CD4-positive, alpha-beta T cell treated with Interleukin-10 for 1 hour (primary cell): ENCODE measurements at places on chromosomes 11 and 22.
A peak's percentile ranks its signal among the peaks of the same experiment; 100 is the strongest.

GRCh38 chr11:32100495-32100894, 9.6 kb downstream of the RCN1 start:
- DNase-seq: no peak

GRCh38 chr11:59754494-59754858, 700 bp upstream of the STX3 start:
- DNase-seq: peak; percentile 19

GRCh38 chr11:36077886-36078685, 134.2 kb downstream of the LDLRAD3 start:
- DNase-seq: no peak

DNA sequence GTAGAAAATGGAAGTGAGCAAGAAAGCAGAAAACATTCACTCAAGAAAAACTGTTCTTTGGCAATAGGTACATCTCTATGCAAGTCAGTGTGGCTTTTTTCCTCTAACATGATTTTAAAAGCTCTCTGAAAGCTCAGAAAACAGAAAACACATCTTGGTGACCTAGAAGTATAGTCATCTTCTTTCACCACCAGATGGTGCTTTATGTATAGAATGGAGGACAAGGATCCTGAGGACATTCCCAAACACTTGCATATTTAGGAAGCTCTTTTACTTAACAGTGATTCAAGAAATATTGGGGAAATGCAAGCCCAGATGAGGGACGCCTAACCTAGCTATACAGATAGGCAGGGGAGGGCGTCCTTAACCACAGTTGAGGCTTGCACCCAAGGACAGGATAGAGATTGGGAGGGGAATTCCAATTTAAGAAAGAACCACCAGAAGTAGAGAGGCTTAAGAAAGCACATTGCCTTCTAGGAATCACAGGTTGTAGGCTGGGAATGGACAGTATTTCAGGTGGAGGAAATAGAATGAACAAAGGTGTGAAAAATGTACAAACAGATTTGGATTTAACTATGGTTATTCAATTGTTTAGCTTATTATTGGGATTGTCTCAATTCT, 13.8 kb upstream of the CCDC81 start:
- no peak for DNase-seq

GRCh38 chr11:83480811-83481210, 194.6 kb upstream of the CCDC90B start:
- DNase-seq: no peak

- no peak for DNase-seq
Observed at GRCh38 chr11:100830274-100830673, 143.2 kb downstream of the ARHGAP42 start.

DNA sequence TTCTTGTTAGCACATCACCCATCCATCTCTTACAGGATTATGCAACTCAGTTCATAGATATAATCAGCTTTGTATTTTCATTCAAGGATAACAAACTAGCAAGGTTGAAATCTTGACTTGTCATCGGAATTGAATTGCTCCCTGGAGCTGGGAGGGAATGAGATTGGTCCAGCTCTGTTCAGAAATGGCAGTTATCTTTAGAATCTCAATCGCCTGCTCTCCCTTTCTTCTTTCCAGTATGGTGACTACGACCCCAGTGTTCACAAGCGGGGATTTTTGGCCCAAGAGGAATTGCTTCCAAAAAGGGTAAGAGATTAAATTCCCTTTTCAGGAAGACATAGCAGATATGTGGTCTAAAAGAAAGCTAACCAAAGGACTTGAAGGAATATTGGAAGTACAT, 51.0 kb downstream of the NF2 start:
- DNase-seq: no peak

DNA sequence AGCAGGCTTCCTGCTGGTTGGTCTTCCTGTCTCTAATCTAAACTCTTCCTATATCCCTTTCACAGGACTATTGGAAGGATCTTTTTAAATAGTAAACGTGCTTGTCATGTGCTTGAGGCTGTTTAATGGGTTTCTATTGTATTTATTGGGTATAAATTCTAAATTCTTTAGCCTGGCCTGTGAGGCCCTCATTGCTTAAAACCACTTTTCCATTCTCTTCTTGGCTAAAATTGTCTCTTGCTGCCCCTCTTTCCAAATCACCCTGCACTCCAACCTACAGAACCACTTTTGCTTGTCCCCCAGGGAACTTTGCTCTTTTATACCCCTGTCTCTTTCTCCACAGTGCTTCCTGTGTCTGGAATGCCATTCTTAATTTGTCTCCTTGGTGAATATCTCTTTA, 46.4 kb upstream of the MUC15 start:
- no peak for DNase-seq

GRCh38 chr11:72721689-72722049, 30.5 kb downstream of the ARAP1 start:
- DNase-seq: peak; percentile 50

GRCh38 chr11:68380786-68381622, 68.6 kb downstream of the LRP5 start:
- DNase-seq: no peak

GRCh38 chr11:31958076-31958735, 132.7 kb upstream of the RCN1 start:
- DNase-seq: peak; percentile 49

GRCh38 chr11:61580271-61580888, 496 bp downstream of the SYT7 start:
- DNase-seq: no peak

GRCh38 chr11:71119656-71120269, 132.6 kb downstream of the SHANK2 start:
- DNase-seq: no peak

DNA sequence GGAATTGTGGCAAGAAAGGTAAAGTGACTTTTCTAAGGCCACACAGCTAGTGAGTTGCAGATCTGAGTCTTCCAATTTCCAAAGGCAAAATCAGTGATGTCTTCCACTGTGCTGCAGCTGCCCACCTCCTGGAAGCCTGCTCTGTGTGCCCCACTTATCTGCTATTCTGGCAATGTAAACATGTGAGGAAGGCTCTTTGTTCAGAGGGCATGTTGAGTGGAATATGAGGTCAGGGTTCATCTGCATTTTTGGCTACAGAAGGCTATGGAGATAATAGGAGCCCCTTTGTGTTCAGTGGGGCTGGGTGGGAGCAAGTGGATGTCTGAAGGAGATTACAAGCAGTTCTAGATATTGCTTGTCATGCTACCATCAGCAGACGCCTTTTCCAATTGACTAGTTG, 396.2 kb downstream of the BUD13 start:
- DNase-seq: no peak

DNA sequence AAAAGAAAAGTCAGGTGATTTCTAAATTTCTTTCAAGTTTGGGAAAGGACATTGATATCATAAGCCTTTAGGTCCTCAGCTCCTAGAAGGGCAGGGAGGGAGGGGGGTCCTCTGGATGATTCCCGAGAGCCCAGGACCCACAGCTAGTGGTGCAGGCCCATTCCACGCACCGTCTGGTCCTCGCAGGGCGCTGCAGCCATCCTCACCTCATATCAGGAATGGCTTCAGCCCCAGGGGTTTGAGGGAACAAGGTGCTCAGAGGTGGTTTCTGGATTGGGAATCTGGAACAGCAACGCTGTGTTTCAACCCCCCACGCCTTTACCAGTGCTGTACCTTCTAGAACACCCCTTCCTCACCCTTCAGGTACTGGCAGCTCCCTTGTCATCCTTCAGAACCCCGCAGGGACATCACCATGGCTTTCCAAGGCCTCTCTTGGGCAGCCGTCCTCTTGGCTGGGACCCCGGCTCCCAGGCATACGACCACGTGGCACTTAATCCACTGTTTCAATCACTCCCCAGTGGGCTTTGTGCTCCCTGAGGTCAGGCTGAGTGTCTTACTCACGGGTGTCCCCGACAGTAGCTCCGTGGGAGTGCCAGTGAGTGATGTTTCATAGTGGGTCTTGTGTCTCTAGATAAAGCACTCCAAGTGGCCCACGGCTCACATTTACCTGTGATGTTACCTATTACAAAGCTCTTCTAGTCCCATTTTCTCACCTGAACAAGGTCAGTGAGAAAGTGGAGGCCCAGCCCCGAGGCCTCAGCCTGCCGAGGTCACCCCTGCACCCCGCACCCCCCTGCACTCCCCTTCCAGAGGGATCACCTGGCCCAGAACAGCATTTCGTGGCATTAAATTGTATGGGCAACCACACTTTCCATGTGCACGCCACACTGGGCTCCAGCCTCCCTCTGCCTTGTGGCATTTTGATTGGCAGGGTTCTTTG, 93.9 kb downstream of the MORC2 start:
- no peak for DNase-seq

- no peak for DNase-seq
Observed at GRCh38 chr22:37609240-37610152, 862 bp downstream of the GGA1 start.

DNA sequence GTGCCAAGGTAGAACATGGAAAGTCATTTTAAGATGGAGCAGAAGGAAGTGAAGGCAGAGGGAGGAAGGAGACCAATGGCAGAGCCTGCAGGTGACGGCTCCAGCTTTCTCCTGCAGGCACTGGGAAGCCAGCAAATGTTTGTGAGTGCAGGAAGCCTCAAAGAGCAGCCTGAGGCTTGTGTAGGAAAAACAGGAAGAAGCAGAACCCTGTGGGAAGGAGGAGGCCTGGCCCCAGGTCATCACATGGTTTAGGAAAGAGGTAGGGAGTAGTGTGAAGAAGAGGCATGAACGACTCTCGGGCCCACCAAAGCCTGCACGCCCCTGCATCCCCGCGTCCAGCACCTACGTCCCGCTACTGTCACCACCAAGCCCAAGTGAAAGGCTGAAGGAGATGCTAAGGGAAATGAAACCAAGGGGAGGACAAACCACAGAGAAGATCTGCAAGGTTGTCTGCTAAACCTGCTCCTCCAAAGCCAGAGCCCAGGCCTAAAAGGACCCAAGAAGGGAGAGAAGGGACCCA, 151.5 kb downstream of the CHST1 start:
- no peak for DNase-seq

DNA sequence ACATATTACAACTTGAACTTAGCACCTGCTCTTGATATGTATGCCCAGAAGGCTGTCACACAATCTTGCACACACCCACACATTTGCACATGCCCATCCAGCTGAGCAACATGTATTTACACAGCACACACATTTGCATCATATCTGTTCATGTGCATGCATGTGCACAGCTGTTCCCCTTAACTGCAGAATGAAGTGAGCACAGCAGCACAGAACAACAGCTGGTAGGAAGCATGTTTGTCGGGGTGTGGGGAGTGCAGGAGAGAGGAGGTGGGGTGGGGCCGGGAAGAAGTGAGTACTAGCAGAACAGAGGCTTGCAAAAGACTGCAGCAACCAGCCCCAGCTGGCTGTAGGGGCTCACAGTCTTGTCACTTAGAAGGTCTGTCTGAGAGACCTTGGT, 296.5 kb downstream of the KIRREL3 start:
- DNase-seq: no peak

DNA sequence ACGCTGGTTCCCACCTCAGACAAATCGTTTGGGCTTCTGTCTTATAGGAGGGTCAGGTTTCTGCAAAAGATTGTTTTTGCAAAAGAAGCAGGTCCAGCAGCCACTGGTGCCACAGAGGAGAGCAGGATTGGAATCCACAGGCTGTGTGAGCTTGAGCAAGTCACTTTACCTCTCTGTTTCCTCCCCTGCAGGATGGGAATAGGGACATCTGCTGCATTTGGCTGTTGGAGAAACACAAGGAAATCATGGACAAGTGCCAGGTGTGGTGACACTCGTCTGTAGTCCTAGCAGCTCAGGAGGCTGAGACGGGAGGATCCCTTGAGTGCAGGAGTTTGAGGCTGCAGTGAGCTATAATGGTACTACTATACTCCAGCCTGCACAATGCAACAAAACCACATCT, 422.6 kb downstream of the MN1 start:
- no peak for DNase-seq

DNA sequence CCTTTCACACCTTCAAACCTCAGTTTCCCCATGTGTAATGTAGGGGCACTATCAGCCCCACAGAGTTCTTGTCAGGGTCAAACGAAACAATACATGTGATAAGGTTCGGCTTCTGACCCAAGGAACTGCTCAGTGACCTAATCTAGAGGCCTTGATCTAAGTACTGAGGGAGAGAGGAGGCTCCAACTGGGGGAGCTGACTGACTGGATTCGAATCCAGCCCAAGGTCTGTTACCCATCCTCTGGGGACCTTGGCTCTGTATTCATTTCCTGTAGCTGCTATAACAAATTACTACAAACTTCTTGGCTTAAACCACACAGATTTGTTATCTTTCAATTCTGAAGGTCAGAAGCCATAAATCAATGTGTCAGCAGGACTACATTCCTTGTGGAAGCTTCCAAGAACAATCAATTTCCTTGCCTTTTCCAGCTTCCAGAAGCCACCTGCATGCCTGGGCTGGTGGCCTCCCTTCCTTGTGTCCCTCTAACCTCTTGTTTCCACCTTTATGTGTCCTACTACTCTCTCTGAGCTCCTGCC, 10.7 kb upstream of the ANAPC15 start:
- DNase-seq: no peak

GRCh38 chr22:38872831-38873248, 824 bp upstream of the CBX6 start:
- peak; percentile 17 for DNase-seq

DNA sequence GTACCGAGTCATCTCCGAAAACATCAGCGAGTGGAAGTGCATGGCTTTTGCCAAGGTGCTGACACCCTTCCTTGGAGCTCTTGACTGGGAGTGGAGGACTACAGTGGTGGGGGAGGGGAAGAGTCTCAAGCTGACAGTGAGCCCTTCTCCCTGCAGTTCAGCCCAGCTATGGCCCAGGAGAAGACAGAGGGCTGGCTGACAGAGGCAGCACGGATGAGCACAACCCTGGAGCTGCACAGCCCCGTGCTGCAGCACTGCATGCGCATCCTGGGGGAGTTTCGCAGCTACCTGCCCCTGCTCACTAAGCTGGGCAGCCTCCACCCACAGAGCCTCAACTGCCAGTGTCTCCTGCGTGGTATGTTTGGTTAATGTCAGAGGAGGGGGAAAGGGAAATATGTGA, 41.4 kb downstream of the DNHD1 start:
- no peak for DNase-seq

DNA sequence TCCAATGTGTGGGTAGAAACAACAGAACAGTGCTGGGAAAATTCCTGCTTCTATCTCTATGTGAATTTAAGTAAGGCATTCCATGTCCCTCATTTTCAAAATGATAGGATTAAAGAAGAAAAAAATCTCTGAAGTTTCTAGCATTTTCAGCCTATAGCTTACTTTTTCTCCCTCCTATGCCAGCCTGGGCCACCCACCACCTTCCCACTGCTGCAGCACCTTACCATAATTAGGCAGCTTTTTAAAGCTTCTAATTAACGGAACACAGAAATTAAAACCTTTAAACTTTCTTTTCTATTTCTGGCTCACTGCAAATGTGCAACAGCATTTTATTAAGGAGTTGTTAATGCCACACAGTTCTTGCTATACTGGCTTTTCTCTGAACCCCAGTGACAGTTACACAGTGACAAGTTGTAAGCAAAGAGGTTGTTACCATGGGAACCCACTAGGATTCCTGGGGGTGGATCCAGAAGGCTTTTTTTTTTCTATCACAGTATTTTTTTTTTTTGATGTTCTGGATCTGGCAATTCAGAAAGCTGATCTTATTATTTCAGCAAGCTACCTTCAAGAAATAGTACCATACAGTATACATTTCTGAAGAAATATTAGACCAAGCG, 20.2 kb downstream of the CELF1 start:
- no peak for DNase-seq
